ENCODE measurements at places on chromosomes 1 and 21. TPM values are rescaled to one million over a fixed set of nuclear protein-coding genes. Genes with fewer than 3 reads are reported as not detected.

DNA sequence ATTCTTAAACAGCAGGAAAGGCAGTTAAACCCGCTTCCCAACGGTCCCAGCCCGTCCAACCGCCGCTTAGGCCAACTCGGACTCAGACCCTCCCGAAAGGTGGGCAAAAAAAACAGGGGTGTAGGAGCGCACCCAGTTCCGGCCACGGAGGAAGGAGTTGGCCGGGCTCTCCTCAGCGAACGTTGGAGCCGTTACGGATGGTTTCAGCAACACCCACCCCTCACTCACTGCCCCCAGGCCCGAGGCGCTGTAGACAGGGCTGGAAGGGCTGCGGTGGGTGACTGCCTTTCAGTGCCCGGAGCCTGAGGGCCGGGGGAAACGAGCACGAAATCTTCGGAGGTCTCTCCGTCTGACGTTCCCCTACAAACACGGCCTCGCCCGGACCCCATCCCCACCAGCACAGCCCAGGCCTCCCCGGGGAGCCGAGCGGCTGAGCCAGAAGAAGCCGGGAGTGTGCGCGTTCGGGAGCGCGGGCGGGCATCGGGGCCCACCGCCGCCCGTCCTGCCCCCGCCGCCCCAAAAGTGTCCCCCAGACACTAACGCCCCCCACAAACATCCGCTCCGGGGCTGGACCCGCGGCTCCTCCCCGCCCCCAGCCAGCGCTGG is 1.3 kb downstream of the KDM5B start:
- DNase-seq: no peak

GRCh38 chr1:213135572-213135971 is 84.5 kb downstream of the RPS6KC1 start:
- no peak for DNase-seq

GRCh38 chr1:241077386-241078147 is 279.4 kb downstream of the RGS7 start:
- no peak for DNase-seq

- DNase-seq: no peak
Measured at GRCh38 chr1:8077602-8078001, 51.5 kb upstream of the ERRFI1 start.

- DNase-seq: no peak
Measured at GRCh38 chr21:36964398-36964797, 2.1 kb downstream of the HLCS start.

DNA sequence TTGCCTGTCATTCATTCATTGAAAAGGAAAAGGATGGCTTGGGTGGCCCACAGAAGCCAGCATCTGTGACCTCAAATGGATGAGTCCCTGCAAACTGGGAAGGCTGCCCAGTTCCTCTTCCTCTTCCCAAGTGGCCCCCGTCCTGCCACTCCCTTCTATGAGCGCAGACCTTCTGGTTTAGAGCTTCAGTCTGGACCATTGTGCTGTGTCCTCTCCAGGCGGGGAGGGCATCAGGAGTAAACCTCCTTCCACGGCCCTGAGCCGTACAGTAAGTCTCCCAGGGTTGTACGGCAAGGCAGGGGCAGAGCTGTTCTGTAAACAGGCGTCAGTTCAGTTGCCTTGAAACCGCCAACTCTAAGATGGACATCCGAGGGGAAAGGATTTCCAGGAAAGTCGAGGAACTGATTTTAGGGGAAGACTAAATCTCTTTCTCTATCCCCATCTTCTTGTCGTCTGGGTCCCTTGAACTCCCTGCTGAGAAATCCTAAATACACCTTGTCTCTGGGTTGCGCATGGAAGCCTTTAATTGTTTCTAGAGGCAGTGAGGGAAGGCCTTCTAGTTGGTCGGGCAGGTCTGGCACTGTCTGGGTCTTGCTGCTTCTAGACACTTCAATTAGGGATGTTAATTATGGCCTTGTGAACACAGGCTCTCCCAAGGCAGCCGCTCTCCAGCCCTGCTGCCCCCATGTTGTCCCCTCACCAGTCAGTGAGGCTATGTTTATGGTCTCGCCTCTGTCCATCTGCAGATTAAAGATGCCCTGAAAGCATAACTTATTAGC is 22.1 kb downstream of the SOX13 start:
- no peak for DNase-seq

GRCh38 chr1:12416101-12416500 is 186.3 kb downstream of the VPS13D start:
- no peak for DNase-seq

DNA sequence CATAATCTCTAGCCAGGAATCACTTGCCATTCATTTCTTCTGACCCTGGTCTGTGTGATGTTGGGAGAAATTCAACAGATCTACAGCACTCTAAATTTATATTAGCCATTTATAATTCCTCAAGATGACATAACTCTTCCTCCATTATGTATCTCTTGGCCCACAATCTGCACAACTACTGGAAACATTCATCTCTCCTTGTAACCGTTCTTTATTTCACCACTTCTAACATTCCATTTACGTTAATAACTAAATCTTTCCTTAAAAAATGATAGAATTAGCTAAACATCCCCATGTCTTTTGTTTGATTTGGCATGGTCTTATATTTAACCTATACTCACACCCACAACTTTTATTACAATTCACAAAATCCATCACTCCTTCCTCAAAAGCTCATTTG is 166.0 kb downstream of the COL11A1 start:
- no peak for DNase-seq

- DNase-seq: no peak
Measured at GRCh38 chr1:211606332-211606913, 27.5 kb upstream of the SLC30A1 start.

Gene ARHGAP29
- 51.3 TPM for total RNA-seq

Gene TRAF3IP3
- 2.8 TPM for total RNA-seq

Gene SPRR5
- total RNA-seq: not detected

GRCh38 chr1:211738096-211738690 is 62.8 kb upstream of the NEK2 start:
- DNase-seq: no peak

DNA sequence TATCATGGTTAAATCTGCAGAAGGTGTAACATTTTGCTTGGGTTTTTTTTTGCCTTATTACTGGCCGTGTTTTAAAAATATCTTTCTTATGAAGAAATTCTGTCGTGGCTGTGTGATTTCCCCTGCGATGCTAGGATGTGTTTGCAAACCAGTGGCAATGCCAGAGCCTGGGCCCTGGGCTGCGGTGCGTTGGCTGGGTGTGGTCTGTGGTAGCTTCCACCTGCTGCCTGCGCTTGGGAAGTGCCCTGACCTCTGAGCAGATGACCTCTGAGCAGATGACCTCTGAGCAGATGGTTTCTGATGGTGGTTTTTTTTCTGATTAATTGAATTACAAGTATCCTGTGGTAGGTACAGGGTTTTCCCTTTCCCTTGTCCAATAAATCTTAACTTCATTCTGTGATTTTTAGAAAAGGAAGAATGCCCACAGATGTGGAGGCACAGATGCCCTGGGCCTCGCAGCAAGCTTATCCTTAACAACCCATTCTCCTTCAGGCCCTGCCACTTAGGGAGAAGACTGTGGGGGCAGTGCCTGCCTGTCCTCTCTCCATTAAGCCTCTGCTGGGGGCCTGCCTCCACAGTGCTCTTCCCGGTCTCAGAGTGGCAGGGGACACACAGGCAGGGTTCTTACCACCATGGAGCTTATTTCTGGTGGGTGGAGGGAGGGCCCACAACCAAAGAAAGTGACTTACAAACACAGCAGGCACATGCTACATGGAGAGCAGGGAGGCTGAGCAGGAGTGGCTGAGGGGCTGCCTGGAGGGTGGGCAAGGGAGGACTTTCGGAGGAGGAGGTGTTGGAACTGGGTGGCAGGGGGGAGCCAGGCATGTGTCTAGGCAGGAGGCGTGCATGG is 81.7 kb downstream of the PCBP3 start:
- DNase-seq: no peak

GRCh38 chr1:235331401-235331800 is 3.0 kb downstream of the GGPS1 start:
- DNase-seq: no peak

DNA sequence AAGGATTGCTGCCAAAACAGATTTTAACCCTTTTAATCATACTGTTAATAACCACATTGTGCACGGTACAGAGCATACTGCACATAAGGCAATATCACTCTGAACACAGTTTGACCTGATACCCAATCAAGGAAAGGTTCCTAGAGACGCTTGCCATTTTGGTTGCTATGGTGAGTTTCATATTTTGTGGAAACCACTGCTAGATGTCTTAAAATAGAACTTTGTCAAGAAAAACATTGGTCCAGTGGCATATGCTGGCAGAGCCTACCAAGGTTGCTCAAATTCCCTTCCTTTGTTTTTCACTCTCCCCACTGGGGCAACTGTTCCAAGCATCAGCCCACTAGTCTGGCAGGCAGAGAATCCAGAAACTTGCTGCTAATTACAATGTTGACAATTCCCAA is 114.8 kb upstream of the DPYD start:
- DNase-seq: peak; percentile 15

Gene COL24A1
- 0.38 TPM for total RNA-seq

Gene TMEM53
- total RNA-seq: 5.3 TPM

Gene SYT14
- not detected for total RNA-seq

GRCh38 chr1:43440358-43440757 is 13.4 kb downstream of the HYI start:
- DNase-seq: peak; percentile 72

Gene IL24
- total RNA-seq: not detected

DNA sequence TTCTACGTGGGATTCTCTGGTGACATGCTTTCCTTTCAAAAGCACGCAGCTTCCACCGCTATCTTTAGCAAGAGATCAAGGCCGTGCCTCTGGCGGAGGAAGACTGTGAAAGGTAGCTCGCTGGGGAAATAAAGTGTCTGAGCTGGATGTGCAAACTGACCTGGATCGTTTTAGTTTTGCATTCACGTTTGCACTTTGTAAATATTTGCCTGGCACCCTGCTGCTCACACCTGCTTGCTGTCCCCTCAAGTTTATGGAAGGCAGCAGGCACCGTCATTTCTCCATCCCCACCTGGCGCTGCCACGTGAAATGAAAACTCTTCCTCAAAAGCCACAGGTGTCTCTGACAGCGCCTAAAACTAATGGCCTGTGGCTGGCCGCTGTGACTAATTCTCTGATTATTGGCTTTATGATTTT is 44.0 kb upstream of the TARDBP start:
- DNase-seq: no peak

GRCh38 chr1:19100028-19100427 is 110.0 kb downstream of the UBR4 start:
- DNase-seq: no peak

Gene HTR1D
- total RNA-seq: not detected

DNA sequence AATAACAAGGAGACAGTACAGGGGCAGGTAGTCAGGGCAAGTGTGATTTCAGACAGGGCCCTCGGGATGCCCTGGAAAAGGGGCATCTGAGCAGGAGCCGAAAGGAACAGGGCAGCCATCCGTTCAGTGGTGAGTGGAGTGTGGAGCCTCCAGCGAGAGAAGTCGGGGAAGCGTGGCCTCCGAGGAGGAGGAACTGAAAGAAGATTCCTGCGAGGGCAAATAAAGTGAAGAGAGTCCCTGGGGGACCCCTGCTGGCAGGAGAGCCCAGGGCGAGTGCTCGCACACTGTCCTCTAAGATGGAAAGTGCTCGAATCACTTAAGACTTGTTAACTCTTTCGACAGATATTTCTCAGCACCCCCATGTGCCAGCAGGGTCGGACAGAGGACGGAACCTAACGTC is 3.5 kb upstream of the UTS2 start:
- no peak for DNase-seq

GRCh38 chr1:42480921-42481320 is 17.8 kb downstream of the CCDC30 start:
- DNase-seq: no peak

DNA sequence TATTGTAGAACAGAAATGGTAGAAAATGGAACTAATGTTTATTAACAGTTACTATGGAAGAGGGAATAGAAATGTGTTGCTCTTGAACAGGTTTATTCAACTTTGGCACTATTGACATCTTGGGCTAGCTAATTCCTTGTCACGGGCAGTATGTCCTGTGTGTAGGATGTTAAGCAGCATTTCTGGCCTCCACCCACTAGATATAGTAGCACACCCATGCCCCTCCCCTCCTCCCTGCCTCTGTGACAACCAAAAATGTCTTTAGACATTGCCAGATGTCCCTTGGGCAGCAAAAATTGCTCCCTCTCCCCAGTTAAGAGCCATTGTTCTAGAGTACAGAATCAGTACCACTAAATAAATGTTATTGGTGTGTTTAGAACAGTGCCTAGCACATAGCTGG is 91.4 kb upstream of the TPTE start:
- DNase-seq: no peak

- DNase-seq: no peak
Measured at GRCh38 chr1:115237507-115237906, 100.5 kb downstream of the NGF start.

- DNase-seq: no peak
Measured at GRCh38 chr1:2472109-2472508, 4.0 kb upstream of the PLCH2 start.

Gene C1QB
- total RNA-seq: 441 TPM

DNA sequence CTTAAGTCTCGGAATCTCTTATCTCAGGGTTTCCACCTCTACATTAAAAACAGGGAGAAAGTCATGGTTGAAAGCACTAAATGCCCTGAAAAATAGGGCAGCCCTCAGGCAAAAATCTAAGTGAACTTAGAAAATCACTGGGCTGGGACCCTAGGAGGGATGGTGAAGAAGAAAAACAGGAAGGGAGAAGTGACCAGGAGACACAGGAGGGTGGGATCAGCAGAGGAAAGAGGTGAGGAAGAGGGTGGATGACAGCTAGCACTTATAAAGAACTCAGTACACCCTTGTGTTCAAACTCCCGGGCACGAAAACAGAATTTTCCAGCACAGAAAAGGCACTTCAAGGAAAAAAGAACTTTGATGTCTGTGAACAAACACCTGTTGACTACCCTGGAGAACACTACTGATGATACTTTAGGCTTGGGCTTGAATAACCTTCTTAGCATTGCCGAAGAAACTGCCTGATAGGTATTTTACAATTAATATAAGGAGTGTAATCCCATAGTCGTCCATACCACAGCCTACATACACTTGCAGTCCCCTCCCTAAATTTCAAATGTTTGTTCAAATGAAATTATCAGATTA is 2.0 kb downstream of the CHML start:
- DNase-seq: no peak

- DNase-seq: peak; percentile 5
Measured at GRCh38 chr1:208058756-208059155, 147.8 kb upstream of the CD34 start.

GRCh38 chr1:211829343-211830054 is 1.1 kb downstream of the LPGAT1 start:
- DNase-seq: no peak

DNA sequence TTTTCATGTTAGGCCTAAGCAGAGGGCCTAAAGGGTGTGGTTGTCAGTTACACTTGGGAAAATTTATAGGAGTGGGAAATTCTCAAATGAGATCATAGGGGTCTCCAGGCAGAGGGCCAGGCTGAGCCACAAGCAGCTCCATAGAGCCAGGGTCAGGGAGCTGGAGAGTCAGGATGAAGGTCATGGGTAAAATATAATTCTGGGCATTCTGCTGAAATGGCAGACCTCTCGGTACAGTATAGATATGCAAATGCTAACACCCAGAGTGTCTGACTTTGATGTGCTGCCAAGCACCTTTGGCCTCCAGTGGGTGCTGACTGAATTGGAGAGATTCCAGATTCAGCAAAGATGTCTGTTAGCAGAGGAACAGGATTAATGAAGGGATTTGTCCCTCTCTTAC is 40.1 kb downstream of the DNM3 start:
- no peak for DNase-seq
